Femur (tissue), 1 donor: ENCODE measurements at places on chromosomes 2 and 18.

DNA sequence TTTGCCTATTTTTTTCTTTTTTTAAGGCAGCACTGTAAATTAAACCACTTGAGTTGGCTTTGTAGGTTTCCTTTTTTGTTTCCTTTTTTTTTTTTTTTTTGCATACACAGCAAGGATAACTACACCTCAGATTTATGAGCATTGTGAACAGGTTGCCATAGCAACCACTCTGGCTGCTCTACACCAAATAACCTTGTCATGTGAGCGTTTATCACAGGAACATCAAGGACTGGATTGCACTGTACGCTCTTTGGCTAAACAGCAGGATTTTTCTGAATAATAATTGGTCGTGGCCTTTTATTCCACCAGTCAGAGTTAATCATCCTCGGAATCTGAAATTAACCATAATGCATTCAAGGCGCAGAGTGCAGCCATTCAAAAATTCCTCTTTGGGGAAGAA is 199.1 kb upstream of the SLC14A2 start:
- DNase-seq, result no peak

DNA sequence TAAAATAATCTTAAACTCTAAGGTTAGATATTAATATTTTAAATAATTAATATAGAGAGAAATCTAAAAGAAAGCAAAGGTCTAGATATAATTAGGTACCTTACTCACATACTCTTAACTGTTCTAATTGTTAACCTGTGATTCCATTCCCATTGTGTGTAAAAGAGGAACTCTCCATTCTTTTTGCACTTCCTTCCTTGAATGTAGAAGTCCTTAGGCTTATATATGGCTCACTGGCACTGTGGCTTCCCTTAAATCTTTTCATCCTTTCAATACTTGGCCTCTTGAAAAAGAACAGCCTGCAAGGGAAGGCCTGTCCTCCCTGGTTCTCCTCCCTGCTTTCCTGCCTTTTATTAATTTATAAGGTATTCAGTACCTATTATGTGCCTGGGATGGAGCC is 182.8 kb upstream of the FOSL2 start:
- DNase-seq, result no peak

DNA sequence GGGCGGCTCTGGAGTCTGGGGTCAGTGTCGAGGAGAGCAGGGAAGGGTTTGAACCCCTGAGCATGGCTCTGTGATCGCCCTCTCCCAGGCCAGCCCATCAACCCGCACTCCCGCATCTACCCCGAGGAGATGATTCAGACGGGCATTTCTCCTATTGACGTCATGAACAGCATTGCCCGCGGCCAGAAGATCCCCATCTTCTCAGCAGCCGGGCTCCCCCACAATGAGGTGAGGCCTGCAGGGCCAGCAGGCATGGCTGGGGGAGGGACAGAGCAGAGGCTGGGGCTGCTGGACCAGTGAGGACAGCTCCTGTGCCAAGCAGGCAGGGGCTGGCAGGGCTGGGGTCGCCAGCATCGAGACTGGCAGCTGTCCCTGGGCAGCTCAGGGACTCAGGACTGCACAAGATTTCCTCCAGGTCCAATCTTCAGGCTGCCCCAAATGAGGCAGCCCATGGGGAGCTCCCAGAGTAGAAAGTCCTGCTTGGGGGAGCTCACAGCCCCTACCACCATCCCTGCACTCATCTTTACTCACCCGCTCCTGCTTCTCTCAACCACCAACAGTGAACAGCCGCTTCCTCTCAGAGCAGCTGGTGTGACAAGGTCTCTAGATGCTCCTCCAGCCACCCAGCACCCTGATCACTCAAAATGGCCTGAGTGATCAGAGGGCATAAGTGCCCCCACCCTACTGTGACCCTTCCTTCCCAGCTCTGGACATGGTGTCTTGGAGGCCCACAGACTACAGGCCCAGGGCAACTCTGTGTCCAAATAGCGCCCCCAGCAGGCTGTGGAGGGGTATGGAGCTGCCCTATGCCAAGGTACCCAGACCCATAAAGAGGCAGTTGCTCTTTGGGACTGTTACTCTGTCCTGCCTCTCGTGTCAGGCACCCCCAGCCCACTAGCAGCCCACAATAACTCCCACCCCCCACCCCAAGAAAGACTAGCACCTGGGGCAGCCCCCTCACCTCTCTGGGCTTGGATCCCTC is 18.3 kb upstream of the ANKRD53 start:
- peak; percentile 7 for DNase-seq

DNA sequence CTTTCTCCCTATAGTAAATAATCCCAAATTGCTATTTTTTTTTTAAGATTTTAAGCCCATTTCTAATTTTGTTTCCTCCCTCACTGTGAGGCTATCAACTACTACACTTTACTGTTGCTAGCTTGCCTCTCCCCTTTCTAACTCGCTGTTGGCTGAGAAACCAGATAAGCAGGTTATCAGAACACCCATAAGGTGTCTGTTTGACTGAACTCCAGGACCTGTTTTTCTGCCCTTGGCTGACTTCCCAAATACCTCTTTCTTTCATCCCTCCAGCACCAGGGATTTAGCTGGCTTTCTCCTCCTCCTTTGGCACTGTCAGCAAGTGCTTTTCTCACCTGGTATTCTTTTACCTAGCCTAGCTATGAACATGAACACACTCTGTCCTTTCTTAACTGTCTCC is 11.1 kb downstream of the TRAK2 start:
- DNase-seq, result no peak

DNA sequence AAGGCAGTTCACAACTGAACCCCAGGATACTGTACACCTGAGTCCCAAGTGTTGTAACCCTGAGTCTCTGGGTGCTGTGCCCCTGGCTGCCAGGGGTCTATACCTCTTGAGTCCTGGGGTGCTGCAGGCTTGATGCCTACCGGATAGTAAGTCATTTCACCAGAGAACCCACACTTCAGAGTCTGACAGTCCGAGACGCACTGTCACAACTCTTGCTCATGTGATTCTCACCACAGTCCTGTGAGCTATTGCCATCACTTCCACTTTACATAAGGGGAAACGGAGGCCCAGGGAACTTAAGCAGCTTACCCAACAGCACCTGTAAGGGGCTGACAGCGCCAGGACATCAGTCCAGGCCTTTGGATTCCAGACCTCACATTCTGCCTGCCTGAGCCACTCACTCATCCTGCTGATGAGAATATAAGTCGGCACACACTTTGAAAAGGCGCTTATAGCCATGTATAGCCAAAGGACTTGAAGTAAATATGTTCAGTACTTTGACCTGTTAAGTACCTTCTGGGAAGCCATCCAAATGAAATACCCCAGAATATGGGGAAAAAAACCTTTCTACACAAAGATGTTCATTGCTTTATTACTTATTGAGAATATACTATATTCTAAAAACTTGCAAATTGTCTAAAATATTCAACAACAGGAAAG is 180.7 kb upstream of the ID2 start:
- DNase-seq, result no peak
